Transverse colon (tissue), 4 donors: ENCODE measurements at places on chromosomes 3 and 15. TPM values are rescaled to one million over a fixed set of nuclear protein-coding genes. Genes with fewer than 3 reads are reported as not detected.

DNA sequence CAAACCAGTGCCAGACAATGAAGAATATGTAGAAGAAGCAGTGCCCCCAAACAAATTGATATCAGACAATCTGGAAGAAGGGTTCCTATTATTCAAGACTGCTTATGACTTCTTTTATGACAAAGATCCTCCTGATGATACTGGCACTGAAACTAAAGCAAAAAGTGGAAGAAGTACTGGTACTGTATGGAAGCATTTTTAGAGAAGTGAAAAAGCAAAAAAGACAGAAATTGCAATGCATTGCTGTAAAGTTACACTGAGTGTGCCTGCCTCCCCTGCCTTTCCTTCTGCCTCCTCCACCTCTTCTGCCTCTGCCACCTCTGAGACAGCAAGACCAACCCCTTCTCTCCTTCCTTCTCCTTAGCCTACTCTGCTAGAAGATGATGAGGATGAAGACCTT lies 167.6 kb downstream of the PLCL2 start:
- no peak for DNase-seq

GRCh38 chr3:124263168-124263567 lies 271.2 kb upstream of the ROPN1 start:
- DNase-seq: no peak

DNA sequence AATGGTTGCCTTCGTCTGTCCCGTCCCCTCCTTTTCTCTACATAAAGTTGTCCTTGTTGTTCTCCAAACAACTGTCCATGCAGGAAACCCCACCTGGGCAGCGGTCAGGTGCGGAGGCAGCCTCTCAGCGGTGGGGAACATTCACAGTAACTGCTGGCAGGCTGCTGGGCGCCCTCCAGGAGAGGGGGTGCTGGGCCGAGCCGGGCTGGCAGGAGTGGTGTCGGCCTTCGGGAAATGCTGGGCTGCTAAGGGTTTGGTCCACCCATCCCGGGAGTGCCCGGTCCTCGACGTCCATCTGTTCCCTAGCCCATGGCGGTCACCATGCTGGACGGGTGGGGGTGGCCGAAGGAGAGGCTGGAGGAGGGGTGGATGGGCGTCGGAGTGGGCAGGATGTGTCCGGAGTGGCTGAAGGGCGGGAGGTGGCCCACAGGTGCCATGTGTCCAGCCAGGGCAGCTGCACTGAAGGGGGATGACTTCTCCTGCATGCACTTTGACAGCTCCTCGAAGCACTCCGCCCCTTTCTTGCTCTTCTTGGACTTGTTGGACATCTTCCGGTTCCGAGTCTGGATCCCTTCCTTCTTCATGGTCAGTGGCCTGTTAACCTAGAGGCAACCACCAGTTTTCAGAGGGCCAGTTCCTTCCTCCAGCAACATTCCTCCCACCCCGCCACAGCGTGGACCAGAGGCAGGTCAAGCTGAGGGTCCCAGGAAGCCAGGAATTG lies 12.1 kb downstream of the GATA2 start:
- no peak for DNase-seq

DNA sequence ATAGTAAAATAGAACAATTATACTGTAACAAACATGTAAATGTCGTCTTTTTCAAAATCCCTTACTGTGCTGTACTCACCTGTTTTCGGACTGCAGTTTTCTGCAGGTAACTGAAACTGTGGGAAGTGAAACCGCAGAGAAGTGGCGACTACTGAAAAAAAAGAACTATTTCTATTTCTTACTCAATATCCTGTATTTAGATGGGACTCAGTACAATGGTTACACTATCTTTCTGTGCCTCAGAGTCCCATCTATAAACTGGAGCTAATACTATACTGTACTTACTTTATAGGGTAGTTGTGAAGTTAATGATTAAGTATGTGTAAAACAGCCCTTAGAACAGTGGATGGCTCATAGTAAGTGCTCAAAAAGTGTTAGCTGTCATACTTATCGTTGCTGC lies 14.3 kb upstream of the P2RY12 start:
- DNase-seq: no peak

DNA sequence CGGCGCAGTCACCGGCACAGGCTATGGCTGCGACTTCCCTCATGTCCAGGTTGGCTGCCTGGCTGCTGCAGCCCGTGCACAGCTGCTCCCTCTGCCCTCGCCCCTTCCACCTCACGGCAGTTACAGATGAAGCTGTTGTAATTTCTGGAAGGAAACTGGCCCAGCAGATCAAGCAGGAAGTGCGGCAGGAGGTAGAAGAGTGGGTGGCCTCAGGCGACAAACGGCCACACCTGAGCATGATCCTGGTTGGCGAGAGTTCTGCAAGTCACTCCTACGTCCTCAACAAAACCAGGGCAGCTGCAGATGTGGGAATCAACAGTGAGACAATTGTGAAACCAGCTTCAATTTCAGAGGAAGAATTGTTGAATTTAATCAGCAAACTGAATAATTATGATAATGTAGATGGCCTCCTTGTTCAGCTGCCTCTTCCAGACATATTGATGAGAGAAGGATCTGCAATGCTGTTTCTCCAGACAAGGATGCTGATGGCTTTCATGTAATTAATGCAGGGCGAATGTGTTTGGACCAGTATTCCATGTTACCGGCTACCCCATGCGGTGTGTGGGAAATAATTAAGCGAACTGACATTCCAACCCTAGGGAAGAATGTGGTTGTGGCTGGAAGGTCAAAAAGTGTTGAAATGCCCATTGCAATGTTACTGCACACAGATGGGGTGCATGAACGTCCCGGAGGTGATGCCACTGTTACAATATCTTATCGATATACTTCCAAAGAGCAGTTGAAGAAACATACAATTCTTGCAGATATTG lies 13.2 kb upstream of the GNB4 start:
- no peak for DNase-seq

DNA sequence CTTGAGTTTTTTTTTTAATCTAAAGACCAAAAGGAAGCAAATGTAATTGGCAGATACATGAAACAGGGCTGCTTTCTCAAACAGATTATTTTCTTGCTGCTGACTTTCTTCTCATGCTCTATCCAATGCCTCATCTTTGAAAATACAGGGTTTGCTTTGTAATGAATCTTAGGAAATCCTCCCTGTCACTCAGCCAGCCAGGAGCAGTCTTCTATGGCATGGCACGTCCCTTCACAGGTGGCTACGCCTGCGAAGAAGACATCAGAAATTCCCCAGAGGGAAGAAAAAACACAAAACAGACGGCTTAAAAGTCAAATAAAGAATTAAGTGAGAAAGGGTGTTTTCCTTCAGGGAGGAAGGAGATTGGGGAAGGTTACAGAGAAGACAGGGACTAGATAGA lies 242.5 kb downstream of the IGSF11 start:
- DNase-seq: no peak

GRCh38 chr15:56383010-56383409 lies 17.8 kb downstream of the TEX9 start:
- DNase-seq: no peak

RASGRP1 gene
- total RNA-seq: 10.8 TPM

DNA sequence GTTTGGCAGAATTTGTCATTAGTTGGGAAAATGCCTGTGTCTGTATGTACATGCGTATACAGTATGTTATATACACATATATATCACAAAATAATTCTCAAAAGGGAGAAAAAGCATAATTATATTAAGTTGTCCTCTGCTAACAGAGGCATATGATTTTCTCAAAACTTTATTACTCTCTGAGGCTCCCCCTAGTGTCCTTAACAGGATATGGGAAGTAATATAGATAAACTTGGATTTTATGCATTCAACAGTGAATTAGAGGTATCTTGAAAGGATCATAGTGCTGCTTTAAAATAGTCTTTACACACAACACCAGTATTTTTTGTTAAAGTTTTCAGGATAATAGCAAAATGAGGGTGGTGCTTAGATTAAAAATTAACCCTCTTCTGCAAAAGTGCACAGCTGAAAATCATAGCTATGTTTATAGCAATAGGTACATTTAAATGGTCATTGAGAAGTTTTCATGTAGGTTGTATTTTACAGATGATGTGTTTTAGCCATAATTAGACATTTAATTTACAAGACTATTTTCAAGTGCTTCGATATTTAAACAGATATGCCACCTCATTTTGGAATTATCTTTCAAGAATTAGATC lies 454.0 kb upstream of the ROBO2 start:
- no peak for DNase-seq

- peak; percentile 3 for DNase-seq
Measured at GRCh38 chr15:101063212-101063611, 144.1 kb downstream of the LRRK1 start.

GRCh38 chr3:138761002-138761401 lies 73.7 kb downstream of the PIK3CB start:
- DNase-seq: no peak

CCDC54 gene
- not detected for total RNA-seq

- DNase-seq: no peak
Measured at GRCh38 chr3:183180110-183180783, 17.7 kb upstream of the LAMP3 start.
